Activated CD8-positive, alpha-beta memory T cell treated with anti-CD3 and anti-CD28 coated beads, Interleukin-2, amount 50 U/mL, for 4 hours (primary cell): ENCODE measurements at places on chromosomes 7 and 10.

DNA sequence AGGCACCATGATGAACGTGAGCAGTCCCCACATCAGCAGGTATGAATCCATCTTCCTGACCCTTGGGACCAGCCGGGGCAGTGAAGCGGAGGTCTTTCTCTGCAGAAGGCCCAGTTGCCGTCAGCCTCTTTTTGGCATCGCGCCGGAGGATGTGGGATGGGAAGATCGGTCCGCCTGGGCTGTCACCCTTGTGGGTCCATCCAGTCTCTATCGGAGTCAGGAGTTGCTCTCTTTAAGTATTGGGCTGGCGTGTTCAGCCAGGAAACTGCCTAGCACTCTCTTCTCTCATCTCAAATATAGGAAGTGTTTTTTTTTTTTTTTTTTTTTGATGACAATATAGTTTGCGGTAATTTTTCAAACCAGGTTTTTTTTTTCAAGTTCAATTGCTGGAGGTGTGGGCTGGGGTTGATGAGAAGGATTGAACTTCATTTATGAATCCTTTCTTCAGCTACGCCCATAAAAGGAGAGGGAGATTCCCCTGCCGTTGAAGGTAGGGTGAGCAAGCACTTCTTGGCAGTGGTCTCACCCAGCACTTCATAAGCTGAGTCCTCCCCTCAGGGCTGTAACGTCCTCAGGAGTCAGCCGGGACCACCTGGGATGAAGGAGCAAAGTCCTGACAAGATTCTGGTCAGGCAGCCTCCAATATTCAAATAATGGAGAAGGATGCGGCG, at the start of gene IL2RA:
IL2RA (minus strand) TSS at position 267 of the 671 bp plus-strand sequence; CDS start at position 51, 216 bp downstream.
- peak; percentile 56 for DNase-seq

DNA sequence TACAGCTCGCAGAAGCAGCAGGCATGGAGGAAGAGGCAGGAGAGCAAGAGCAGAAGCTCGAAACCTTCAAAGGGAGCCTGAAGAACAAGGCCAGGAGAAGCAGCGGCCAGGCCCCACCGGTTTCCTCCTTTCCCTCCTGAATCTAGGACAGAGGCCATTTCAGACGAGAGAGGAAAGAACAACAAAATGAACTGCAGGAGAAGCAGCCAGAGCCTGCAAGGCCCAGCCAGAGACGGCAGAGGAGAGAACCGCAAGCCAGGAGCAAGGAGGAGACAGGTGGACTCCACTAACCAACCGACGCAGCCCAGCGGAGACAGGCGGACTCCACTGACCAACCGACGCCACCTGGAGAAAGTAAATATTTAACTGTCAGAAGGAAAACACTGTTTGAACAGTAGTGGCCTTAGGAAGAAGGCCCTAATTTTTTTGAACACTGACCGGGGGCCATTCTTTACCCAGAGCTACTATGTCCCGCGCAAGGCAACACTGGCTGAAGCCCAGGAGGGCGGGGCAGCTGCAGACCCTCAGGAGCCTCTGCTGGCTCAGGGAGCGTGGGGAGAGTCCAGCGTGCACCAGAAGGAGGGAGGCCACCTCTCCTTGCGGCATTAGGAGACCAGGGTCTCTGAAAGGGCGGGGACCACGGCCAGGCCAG, 559.2 kb downstream of the PTPRN2 start:
- no peak for DNase-seq

GRCh38 chr7:117719377-117719776, 153.9 kb downstream of the CTTNBP2 start:
- DNase-seq: no peak

DNA sequence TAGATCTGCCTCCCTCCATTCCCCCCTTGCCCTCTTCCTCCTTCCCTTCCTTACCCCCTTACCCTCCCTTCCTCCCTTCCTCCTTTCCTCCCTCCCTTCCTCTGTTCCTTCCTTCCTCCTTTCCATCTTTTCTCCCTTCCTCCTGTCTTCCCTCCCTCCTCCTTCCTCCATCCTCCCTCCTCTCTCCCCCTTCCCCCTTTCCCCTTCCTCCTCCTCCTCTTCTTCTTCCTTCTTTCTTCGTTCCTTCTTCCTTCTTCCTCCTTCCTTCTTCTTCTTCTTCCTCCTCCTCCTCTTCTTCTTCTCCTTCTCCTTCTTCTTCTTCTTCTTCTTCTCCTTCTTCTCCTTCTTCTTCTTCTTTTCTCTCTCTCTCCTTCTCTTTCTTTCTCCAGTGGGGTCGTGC, 57.9 kb downstream of the MRC1 start:
- no peak for DNase-seq

- no peak for DNase-seq
Observed at GRCh38 chr10:101938305-101939007, 94.9 kb upstream of the KCNIP2 start.

DNA sequence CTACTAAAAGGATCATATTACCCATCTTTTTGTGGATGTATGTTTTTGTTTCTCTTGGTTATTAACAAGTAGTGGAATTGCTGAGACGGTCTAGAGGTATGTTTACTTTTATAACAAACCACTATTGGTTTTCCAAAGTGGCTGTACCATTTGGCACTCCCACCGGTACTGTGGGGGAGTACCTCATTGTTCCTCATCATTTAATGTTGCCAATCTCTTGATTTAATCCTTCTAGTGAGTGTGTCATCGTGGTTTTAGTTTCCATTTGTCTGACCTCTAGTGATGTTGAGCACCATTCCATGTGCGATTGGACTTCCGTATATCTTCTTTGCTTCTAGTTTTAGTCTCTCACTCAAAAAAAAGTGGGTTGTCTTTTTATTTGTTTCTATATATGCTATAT, 50.4 kb downstream of the RBM33 start:
- no peak for DNase-seq

GRCh38 chr7:146510088-146510680, 393.6 kb downstream of the CNTNAP2 start:
- no peak for DNase-seq

DNA sequence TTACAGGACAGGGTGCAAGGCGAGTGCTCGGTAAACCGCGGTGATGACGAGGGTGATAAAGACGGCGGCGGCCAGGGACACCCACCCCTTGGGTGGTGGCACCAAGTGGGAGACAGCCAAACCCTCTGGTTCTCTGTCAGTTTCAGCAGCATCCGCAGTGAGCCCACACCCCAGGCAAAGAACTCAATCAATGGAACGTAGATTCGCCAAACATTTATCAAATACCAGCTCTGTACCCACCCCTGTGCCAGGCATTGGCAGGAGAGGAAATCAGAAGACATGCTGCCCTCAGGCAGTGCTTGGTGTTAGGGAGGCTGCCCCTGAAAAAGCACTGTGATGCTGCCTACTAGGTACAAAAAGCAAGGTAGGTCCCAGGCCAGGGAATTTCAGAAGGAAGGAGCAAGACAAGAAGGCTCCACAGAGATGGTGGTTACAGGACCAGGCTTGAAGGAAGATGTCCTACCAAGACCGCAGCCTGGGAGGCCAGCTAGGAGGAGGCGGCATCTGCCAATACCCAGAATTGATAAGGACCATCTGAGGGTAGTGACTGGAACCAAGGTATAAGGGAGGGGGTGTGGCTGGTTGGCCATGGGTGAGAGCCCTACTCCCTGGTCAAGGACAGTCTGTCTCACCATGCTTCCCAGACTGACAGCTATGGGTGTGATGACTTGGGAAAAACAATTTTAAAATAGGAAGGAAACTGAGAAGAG, 10.2 kb upstream of the PNLIPRP2 start:
- DNase-seq: no peak

- no peak for DNase-seq
Observed at GRCh38 chr10:75331081-75331480, 70.5 kb downstream of the ZNF503 start.

DNA sequence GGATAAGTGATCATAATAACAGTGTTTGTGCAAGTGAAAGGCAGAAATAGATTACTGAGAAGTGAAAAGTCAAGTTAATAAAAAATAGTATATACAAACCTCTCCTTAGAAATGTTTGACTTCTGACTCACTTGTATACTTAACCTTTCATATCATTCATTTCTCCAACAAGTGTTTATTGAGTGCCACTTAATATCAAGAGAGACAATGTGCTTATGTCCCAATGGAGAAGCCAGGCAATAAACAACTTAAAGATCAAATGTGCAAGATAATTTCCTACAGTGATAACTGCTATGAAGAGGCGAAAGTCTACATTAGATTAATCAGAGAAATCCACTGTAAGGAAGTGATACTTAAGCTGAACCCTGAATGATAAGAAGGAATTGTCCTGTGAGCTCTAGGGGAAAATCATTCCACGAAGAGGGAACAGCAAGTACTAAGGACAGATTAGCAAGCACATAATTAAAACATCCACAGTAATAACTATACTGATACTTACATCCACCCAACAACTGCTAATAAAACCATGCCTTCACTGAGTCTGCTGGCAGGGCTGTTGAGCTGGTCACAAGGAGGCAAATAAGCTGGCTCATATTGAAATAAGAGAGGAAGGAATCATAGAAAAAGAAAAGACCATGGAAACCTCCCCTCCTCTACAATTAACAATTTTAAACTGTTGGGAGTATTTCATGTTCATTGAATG, 203.5 kb downstream of the CTNNA3 start:
- DNase-seq: no peak

GRCh38 chr7:90211391-90212148, at the start of gene STEAP2:
TSS of gene STEAP2 (plus strand) at chr7:90211740. CDS start at chr7:90225083, 13,343 bp downstream.
- no peak for DNase-seq

GRCh38 chr10:111347386-111348013, 270.7 kb downstream of the ADRA2A start:
- no peak for DNase-seq

- no peak for DNase-seq
Observed at GRCh38 chr7:43390576-43390975, 192.3 kb upstream of the STK17A start.

DNA sequence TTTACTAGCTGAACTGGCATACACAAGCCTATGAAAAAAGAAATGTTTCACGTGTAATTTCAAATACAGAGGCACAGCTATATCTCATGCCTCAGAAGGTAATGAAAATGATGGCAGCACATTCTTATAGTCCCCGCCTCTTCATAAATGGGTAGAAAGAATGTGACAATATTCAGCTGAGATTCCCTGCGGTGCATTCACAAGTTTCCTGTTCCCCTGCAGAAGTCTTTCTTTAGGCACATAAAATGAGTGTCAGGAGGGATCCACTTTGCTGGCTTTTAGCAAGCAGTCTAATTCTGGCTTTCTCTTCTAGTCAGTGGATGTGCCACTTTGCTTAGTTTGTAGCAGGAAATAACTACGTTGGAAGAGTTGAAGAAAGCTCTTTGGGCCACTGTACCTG, 56.1 kb downstream of the DGKB start:
- DNase-seq: no peak

- no peak for DNase-seq
Observed at GRCh38 chr7:100827330-100828226, at the start of gene EPHB4. TSS of gene EPHB4 (minus strand) at chr7:100827523. CDS start at chr7:100827030, 493 bp downstream.

DNA sequence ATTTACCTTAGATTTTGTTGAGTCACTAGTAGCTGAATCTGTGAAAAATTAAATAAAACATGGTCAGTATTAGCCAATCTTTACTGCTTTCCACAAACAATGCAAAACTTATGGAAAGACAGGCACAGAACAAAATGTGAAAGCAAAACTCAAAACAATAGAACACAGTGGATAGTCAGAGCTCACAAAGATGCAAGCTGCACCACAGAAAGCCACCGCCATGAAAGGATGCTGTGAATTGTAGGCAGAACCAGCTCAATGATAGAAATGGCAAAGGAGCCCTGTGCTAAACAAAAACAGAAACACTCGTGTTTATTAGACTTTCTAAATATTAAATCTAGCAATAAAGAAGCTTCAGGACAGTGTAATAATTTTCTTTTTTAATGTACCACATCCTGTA, 134.4 kb downstream of the ARHGAP21 start:
- DNase-seq: no peak

GRCh38 chr10:97500297-97500575, 1.5 kb downstream of the UBTD1 start:
- no peak for DNase-seq

DNA sequence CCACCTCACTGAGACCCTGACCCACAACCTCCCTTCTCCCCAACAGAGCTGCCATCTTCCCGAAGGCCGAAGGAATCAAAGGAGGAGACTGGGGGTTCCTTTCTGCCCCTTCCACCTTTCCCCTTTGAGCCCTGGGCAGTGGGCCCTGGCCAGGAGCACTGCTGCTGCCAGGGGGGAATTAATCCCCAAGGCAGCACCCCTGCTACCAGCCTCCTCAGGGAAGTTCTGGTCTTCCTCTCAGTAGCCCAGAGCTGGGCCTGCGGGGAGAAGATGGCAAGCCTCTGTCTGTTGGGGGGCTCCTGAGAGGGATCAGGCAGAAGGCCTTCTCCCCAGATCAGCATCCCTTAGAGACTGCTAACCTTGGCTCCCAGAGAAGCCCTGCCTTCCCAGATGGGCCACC, 25.5 kb downstream of the DPCD start:
- no peak for DNase-seq

- DNase-seq: no peak
Observed at GRCh38 chr10:117221156-117221711, 19.7 kb upstream of the SLC18A2 start.
